ENCODE measurements at places on chromosomes 11 and 22.

GRCh38 chr11:3665336-3666022 is 5.7 kb downstream of the CHRNA10 start:
- DNase-seq: no peak

DNA sequence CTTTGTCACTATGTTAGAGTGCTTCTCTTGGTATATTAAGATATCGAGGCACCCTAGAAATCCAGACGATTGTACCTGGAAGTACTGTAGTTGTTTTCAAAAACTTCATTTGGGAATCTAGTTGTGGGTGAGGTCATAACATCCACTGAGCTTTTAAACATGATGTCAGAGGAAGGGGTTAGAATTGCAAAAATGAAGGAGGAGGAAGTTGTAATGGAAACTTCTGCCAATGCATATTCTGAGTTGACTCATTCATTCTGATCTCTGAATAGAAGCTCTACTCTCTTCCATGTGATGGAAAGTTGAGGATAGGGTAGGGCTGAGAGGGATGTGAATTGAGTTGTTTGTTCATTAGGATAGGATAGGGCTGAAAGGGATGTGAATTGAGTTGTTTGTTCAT is 7.7 kb downstream of the CD44 start:
- no peak for DNase-seq

GRCh38 chr11:8059030-8059429 is 22.0 kb upstream of the TUB start:
- no peak for DNase-seq

DNA sequence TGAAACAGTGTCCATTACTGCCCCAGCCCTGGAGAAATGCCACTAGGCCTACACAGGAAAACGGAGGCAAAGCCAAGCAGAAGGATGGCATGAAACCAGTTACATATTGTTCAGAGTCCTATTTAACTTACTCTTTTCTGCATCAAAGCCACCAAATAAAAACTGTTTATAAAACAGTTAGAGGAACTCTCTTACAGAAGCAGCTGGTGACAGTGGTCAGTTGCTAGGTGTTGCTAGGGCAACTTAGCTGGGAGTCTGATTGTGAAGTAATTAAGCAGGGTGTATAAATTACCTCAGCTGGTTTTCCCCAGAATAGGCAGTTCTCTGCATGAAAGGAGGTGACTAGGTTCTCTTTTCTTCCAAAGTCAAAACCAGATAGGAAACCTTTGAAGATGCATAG is 115.6 kb upstream of the ZBED5 start:
- DNase-seq: no peak

- peak; percentile 29 for DNase-seq
Observed at GRCh38 chr11:122108192-122108799, 7.7 kb downstream of the BLID start.

GRCh38 chr11:34150494-34151151 is 45.2 kb downstream of the NAT10 start:
- no peak for DNase-seq

DNA sequence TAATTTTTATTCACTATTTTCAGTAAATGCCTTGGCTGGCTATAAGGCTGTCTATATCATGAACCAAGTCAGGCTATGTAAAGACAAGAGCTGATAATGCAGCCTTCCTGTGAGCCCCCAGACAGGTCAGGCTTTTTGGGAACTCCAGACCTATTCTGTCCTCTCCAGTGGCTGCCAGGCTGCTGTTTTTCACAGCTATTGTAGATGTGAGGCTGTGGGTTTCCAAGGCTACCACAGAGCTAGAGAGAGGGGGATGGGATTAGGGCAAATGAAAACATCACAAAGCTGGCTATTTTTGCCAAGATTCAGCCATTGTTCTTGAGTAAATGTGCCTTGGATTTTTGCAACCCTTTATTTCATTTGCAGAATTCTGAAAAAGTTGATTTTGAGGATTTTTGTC is 55.7 kb upstream of the SORL1-AS1 start:
- no peak for DNase-seq

GRCh38 chr22:20422271-20423007 is 15.2 kb downstream of the SCARF2 start:
- peak; percentile 27 for DNase-seq

GRCh38 chr11:123438131-123438627 is 8.1 kb downstream of the GRAMD1B start:
- DNase-seq: no peak

GRCh38 chr22:24191381-24191841 is 10.1 kb downstream of the SUSD2 start:
- DNase-seq: no peak

DNA sequence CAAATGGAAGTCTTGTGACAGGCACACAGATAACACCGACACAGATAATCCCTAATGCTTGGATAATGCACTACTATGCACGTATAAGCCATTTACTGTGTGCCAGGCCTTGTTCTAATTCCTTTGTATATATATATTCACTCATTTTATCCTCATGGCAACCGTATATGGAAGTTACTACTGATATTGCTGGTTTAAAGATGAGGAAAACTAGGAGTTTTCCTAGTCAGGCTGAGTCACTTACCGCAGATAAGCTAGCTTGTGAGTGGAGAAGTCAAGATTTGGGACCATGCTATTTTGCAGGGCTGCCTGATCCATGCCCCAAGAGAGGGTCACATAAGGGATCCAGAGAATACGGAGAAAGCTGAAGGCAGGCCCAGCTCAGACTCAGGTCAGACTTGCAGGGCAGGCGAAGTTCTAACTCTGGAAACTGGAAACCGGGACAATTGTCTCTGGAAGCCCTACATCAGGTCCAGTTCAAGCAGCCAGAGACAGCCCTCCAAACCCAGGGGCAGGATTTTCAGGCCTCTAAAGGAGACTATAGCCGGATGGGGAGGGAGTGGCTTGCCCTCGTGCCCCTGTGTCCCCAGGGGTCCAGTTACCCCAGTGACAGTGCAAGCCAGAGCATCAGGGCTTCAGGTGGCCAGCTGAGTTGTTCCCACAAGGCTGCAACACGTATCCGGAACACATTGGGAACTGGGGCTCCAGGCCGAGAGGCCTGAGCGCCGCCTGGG is 534.8 kb downstream of the INSC start:
- DNase-seq: no peak

DNA sequence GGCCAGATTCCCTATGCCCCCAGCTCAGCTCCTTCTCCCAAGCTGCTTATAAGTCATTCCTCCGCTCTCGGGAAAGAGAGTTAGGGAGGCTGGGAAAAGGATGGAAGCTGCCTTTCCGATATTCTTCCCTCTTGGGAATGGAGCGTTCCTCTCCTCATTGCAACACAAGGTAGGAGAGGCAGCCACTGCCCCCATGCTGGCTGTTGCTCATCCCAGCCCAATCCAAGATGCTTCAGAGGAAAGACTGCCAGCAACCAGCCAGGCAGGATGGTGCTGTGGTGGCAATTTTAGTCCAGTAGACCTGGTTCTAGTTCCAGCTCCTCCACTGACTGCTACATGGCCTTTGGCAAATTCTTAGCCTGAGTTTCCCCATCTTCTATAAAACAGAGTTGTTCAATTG is 13.7 kb upstream of the C11orf96 start:
- no peak for DNase-seq

- DNase-seq: peak; percentile 24
Observed at GRCh38 chr22:39349506-39349966, 255 bp upstream of the SYNGR1 start.

DNA sequence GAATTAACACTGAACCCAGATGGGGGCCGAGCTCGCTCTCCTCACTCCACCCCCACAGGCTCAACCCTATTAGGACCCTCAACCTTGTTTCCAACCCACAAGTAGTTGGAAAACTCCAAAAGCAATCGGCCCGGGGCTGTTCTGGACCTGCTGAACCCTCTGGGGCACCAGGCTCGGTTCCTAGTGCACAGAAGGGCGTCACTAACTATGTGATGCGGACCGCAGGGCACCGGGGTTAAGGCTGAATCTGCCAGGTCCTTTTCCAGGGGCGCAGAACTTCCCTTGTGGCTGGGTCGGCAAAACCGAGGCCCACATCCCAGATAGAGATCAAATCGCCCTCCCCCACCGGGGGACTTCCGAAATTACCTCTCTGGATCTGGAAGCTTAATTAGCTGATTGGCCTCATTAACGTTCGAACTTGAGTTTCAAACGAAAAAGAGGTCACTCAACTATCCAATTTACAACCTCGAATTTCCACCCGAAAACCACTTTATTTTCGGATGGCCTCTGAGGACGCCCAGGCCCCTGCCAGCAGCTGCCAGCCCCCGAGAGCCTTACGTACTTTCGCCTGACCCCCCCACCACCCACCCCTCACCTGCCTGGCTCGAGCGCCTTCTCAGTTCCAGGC is 1.7 kb downstream of the SHANK2 start:
- DNase-seq: no peak

- DNase-seq: no peak
Observed at GRCh38 chr11:68145120-68145866, 24.1 kb upstream of the CHKA start.

- no peak for DNase-seq
Observed at GRCh38 chr22:32574958-32575910, 100.6 kb downstream of the FBXO7 start.

DNA sequence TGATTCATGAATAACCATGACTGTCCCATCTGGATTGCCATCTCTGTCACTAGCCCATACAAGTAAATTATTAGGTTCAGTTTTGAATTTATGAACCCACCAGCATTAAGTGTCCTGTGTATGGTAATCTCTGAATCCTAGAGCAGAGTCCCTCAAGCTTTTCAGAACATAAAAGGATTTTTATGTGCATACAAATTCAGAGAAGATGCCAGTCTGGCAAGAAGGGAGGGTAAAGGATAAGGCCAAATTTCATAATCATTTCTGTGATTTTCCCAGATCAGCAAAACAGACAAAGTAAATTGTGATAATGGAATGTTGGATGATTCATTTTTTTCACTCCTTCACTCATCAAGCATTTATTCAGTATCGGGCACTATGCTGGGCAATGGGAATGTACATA is 371.1 kb upstream of the ARHGAP42 start:
- no peak for DNase-seq

DNA sequence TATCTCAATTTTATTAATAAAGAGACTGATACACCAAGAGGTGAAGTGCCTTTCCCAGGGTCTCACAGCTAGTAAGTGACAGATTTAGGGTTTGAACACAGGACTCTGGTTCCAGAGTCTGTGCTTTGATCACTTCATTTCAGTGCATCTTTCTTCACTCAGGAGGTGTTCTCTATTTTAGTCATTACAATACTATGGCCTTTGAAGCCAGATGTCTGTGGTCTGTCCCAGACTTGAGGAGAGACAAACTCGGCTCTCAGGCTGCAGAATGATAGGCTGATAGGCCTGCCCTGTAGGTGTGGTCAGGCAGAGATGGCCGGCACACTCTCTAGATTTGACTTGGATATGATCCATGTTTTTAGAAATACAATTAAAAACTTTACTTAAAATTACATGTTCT is 478.5 kb upstream of the CCDC90B start:
- no peak for DNase-seq

GRCh38 chr11:43555816-43556611 is 124.5 kb upstream of the HSD17B12 start:
- no peak for DNase-seq

DNA sequence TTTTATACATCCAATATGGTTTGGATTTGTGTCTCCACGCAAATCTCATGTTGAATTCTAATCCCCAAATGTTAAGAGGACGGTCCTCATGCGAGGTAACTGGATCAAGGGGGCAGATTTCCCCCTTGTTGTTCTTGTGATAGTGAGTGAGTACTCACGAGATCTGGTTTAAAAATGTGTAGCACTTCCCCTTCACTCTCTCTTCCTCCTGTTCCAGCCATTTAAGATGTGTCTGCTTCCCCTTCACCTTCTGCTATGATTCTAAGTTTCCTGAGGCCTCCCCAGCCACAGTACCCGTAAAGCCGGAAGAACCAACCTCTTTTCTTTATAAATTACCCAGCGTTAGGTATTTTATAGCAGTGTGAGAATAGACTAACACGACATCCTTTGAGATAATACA is 98.6 kb downstream of the TTC28 start:
- no peak for DNase-seq

GRCh38 chr11:28777126-28777525 is 668.9 kb downstream of the METTL15 start:
- DNase-seq: no peak

- DNase-seq: no peak
Observed at GRCh38 chr11:15589070-15589626, 474.4 kb downstream of the INSC start.

DNA sequence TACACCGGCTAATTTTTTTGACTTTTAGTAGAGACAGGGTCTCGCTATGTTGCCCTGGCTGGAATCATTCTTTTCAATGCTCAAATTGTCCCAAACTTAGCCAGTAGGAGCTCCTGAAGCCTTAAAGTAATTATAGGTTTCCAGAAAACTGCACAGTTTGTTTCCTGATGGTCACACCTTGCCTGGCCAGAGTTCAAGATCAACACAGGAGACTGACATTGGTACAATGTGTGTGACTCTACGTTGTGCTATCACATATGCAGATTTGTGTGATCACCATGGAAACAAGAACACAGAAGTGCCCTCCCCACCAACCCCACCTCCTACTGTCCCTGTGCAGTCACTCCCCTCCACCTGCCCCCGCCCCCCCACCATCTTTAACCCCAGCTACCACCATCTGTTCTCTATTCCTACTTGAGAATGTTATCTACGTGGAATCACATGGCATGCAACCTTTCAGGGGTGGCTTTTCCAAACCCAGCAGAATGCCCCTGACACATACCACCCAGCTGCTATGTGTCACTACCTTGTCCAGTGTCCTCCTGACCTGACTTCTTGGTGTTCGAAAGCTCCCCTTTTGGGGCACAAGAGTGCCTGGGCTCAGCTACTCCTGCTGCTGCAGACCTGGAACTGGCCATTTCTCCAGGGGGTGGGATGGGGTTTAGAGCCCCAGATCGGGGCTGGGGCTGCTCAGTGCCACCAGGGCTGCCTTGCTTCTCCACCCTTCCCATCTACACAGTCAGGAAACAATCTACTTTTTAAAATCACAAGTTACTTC is 6.1 kb upstream of the NAP1L4 start:
- DNase-seq: no peak

- peak; percentile 35 for DNase-seq
Observed at GRCh38 chr22:38455530-38456271, 702 bp upstream of the KCNJ4 start.

- DNase-seq: peak; percentile 49
Observed at GRCh38 chr11:77819921-77820564, 479 bp downstream of the RSF1 start.

DNA sequence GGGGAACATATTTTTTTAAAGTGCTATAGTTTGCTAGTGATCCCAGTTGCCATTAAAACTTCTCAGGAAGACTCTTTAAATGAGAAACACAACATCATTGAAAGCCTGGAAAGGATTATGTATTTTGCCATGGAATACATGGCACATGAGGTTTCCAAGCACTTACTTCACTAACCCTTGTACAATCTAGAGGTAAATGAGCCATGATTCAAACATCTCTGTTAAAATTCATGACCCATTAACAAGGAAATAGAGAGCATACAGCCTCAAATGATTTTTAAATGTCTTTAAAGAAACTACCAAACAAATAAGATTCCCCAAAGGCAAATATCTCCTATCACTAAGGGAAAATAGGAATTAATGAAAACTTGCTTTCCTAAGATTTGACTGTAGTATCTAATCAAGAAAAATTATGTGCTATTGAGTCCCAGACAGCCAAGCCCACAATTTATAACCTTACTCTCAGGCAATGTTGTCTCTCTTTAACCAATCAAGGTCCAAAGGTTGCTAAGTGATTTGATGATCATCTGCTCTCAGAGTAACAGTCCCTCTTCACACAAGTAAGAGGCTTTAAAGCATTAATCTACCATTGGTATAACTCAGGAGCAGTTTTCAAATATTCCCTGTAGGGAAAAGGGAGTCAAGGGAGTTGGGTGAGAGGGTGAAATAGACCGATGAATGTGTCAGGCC is 92.0 kb upstream of the DDI1 start:
- DNase-seq: no peak

GRCh38 chr11:44309478-44310205 is at the start of gene ALX4:
ALX4 (minus strand) TSS chr11:44310139; CDS start chr11:44310062, 77 bp downstream.
- peak; percentile 56 for DNase-seq

All from activated CD4-positive, alpha-beta T cell treated with anti-CD3 and anti-CD28 coated beads for 48 hours (primary cell).